Naive thymus-derived CD4-positive, alpha-beta T cell (primary cell): ENCODE measurements at places on chromosomes 12 and 14.

DNA sequence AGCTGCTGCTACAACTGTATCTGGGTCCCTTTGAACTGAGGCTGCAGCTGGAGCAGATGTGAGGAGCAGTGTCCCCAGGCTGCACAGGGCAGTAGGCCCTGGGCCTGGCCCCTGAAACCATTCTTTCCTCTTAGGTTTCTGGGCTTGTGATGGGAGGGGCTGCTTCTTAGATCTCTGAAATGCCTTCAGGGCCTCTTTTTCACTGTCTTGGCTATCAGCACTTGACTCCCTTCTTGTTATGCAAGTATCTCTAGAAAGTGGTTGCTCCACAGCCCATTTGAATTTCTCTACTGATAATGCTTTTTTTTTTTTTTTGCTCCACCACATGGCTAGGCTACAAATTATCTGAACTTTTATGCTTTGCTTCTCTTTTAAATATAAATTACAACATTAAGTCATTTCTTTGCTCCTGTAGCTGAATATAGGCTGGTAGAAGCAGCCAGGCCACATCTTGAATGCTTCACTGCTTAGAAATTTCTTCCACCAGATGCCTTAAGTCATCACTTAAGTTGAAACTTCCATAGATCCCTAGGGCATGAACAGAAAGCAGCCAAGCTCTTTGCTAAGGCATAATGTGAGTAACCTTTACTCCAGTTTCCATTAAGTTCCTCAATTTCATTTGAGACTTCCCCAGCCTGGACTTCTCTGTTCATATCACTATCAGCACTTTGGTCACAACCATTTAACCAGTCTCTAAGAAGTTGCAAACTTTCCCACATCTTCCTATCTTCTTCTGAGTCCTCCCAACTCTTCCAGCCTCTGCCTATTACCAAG is 41.1 kb downstream of the ACSM4 start:
- H3K4me1 ChIP-seq, result peaks cover 22% of the 10 kb centered on the region
- H3K4me3 ChIP-seq, result no peak overlapping the region
- H3K27me3 ChIP-seq, result no peaks in the 10 kb centered on the region
- no peaks in the 10 kb centered on the region for H3K36me3 ChIP-seq

DNA sequence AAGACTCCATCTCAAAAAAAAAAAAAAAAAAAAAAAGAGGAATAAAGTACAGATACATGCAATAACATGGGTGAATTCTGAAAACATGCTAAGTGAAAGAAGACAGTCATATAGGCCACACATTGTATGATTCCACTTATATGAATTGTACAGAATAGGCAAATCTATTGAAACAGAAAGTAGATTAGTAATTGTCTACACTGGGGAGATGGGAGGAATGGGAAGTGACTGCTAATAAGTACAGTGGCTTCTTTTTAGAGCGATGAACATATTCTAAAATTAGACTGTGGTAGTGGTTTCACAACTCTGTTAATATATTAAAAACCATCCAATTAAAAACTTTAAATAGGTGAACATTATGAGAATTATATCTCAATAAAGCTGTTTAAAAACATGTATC is 74.4 kb downstream of the ANKS1B start:
- no peaks in the 10 kb centered on the region for H3K36me3 ChIP-seq
- no peaks in the 10 kb centered on the region for H3K27me3 ChIP-seq
- no peak overlapping the region for H3K27ac ChIP-seq
- no peak for DNase-seq
- no peaks in the 10 kb centered on the region for H3K4me1 ChIP-seq

GRCh38 chr12:17030338-17030737 is 424.4 kb upstream of the LMO3 start:
- DNase-seq, result no peak
- no peak overlapping the region for H3K27ac ChIP-seq
- no peak overlapping the region for H3K4me3 ChIP-seq
- H3K4me1 ChIP-seq, result no peaks in the 10 kb centered on the region
- no peaks in the 10 kb centered on the region for H3K27me3 ChIP-seq
- H3K36me3 ChIP-seq, result no peaks in the 10 kb centered on the region

GRCh38 chr12:108906971-108907370 is 27.1 kb downstream of the DAO start:
- no peak for DNase-seq
- no peaks in the 10 kb centered on the region for H3K4me1 ChIP-seq
- no peak overlapping the region for H3K27ac ChIP-seq
- no peaks in the 10 kb centered on the region for H3K36me3 ChIP-seq
- no peaks in the 10 kb centered on the region for H3K27me3 ChIP-seq
- H3K4me3 ChIP-seq, result no peak overlapping the region

- no peaks in the 10 kb centered on the region for H3K27me3 ChIP-seq
- H3K36me3 ChIP-seq, result no peaks in the 10 kb centered on the region
- no peak overlapping the region for H3K4me3 ChIP-seq
- no peak for DNase-seq
- H3K27ac ChIP-seq, result no peak overlapping the region
These were observed 23.4 kb upstream of the TMX1 start for GRCh38 chr14:51216602-51217001.

DNA sequence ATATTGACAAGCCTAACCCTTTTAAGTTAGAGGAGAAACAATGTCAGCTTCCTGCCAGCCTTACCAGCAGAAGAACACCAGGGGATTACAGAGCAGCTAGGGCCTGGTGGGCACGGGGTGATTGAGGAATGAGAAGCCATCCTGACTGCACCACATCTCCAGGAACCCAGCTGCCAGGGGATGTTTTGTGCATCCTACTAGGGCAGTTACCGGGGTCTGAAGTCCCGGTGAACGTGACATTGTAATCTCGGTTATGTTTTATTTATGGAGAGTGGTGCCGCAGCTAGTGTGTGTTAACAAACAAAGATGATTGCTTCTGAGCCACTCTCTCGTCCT is 115.9 kb downstream of the BCL11B start:
- no peak overlapping the region for H3K4me3 ChIP-seq
- no peaks in the 10 kb centered on the region for H3K36me3 ChIP-seq
- no peaks in the 10 kb centered on the region for H3K4me1 ChIP-seq

- no peak overlapping the region for H3K27ac ChIP-seq
- no peaks in the 10 kb centered on the region for H3K36me3 ChIP-seq
- no peak for DNase-seq
- no peaks in the 10 kb centered on the region for H3K4me1 ChIP-seq
- H3K4me3 ChIP-seq, result no peak overlapping the region
These were observed 8.7 kb downstream of the PRKD1 start for GRCh38 chr14:29918981-29919380.

DNA sequence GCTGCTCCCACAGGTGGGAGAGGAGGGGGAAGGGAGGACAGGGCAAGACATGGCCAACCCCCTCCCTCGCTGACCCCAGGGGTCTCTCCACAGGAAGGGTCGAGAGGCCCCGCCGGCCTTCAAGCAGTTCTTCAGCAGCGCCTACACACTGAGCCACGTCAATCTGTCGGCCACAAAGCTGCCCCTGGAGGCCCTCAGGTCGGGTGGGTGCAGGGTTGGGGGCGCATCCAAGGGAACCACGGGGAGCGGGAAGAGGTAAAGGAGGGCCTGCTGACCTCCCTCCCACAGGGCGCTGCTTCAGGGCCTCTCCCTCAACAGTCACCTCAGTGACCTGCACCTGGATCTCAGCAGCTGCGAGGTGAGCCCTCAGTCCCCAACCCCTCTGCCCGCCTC is 6.1 kb downstream of the CARMIL3 start:
- H3K36me3 ChIP-seq, result no peaks in the 10 kb centered on the region
- H3K4me3 ChIP-seq, result no peak overlapping the region
- DNase-seq, result no peak
- peaks cover under 1% of the 10 kb centered on the region for H3K4me1 ChIP-seq
- no peak overlapping the region for H3K27ac ChIP-seq

GRCh38 chr14:32565256-32565655 is 236.2 kb downstream of the AKAP6 start:
- no peaks in the 10 kb centered on the region for H3K4me1 ChIP-seq
- no peak for DNase-seq
- no peak overlapping the region for H3K4me3 ChIP-seq

DNA sequence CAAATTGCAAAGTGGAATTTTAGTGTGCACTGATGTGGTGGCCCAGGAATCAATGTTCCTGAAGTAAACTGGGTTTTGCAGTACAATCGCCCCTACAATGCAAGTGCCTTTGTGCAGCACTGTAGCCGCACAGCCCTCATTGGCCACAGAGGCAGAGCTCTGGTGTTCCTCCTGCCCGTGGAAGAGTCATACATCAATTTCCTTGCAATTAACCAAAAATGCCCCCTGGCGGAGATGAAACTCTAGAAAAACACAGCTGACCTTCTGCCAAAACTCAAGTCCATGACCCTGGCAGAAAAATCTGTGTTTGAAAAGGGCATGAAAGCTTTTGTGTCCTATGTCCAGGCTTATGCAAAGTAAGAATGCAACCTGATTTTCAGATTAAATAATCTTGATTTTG is 117.9 kb upstream of the PRB2 start:
- H3K4me3 ChIP-seq, result no peak overlapping the region
- H3K27ac ChIP-seq, result no peak overlapping the region
- no peaks in the 10 kb centered on the region for H3K36me3 ChIP-seq
- H3K4me1 ChIP-seq, result no peaks in the 10 kb centered on the region
- DNase-seq, result no peak
- H3K27me3 ChIP-seq, result no peaks in the 10 kb centered on the region

DNA sequence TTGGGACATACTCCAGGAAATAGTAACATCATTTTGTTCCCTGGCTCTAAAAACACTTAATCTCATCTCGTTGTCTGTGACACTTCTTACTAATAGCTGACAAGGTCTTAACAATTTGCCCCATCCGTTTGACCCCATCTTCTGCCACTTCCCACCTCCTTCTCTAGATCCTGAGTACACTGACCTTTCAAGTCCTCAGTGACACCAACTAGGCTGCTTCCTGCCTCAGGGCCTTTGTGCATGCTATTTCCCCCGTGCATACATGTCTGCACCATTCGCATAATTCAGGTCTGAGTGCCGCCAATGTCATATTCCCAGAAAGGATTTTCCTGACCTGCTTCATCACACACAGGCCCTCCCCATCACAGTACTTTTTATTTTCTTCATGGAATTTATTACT is 70.6 kb upstream of the CCND2 start:
- H3K4me3 ChIP-seq, result no peak overlapping the region
- no peaks in the 10 kb centered on the region for H3K27me3 ChIP-seq
- DNase-seq, result no peak

- H3K4me3 ChIP-seq, result no peak overlapping the region
- H3K27ac ChIP-seq, result no peak overlapping the region
- H3K36me3 ChIP-seq, result peaks cover 27% of the 10 kb centered on the region
These were observed 3.4 kb downstream of the XPOT start for GRCh38 chr12:64407342-64408223.

GRCh38 chr12:120981407-120981941 is 3.1 kb downstream of the HNF1A start:
- H3K27me3 ChIP-seq, result no peaks in the 10 kb centered on the region
- H3K27ac ChIP-seq, result no peak overlapping the region
- DNase-seq, result no peak
- H3K4me1 ChIP-seq, result no peaks in the 10 kb centered on the region

- H3K36me3 ChIP-seq, result no peaks in the 10 kb centered on the region
- no peak for DNase-seq
- no peaks in the 10 kb centered on the region for H3K4me1 ChIP-seq
These were observed 27.8 kb upstream of the BDKRB2 start for GRCh38 chr14:96176811-96177211.

DNA sequence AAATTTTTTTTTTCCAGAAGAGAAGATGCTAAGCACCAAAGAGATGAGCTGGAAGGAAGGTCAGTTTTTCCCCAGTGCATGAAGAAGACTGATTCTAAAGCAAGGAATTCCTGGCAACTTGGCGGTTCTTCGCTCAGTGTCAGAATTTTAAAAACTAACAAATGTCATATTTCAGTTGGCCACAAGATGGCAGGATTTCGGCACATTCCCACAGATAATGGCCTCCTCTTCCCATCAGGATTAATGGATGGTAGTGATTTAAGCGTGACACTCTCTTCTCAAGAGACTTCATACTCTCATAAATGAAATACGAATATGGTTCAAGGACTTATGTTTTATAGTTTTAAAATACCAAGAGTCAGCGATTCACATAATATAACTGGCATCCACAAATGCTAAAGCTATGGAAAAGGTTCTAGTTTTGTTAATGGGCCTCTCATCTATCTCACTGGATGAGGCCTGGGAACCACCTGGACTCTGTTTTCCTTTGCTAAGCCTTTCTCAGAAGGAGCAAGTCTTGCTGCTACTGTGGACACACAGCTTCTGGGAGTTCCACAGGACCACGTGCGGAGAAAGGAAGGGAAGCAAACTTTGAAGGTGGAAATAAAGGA is 46.1 kb upstream of the PTPRO start:
- H3K27ac ChIP-seq, result no peak overlapping the region
- no peaks in the 10 kb centered on the region for H3K36me3 ChIP-seq
- DNase-seq, result no peak
- no peaks in the 10 kb centered on the region for H3K27me3 ChIP-seq

- H3K27ac ChIP-seq, result no peak overlapping the region
- H3K4me1 ChIP-seq, result no peaks in the 10 kb centered on the region
- H3K36me3 ChIP-seq, result no peaks in the 10 kb centered on the region
- no peaks in the 10 kb centered on the region for H3K27me3 ChIP-seq
These were observed 39.7 kb upstream of the VRK1 start for GRCh38 chr14:96757456-96757855.

DNA sequence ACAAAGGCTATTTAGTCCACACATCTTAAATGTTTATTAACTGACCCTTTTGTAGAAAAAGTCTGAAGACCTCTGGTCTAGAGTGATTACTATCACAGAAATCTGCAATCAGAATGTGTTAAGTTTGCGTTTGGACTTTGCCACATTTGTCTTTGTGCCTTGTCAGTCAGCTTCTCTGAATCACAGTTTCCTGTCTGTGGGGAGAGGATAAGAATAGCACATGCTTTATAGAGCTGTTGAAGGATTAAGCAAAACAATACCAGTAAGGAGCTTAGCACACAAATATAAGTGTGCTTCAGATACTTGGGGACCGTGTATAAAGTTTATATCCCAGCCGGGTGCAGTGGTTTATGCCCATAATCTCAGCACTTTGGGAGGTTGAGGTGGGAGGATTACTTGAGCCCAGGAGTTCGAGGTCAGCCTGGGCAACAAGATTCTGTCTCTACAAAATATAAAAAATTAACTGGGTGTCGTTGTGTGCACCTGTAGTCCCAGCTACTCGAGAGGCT is 63.0 kb upstream of the BTG1 start:
- peaks cover 18% of the 10 kb centered on the region for H3K4me1 ChIP-seq
- peak; percentile 56 for DNase-seq
- no peaks in the 10 kb centered on the region for H3K27me3 ChIP-seq
- peak overlapping the region; percentile 29 for H3K4me3 ChIP-seq
- H3K36me3 ChIP-seq, result no peaks in the 10 kb centered on the region
- H3K27ac ChIP-seq, result peak overlapping the region; percentile 48

DNA sequence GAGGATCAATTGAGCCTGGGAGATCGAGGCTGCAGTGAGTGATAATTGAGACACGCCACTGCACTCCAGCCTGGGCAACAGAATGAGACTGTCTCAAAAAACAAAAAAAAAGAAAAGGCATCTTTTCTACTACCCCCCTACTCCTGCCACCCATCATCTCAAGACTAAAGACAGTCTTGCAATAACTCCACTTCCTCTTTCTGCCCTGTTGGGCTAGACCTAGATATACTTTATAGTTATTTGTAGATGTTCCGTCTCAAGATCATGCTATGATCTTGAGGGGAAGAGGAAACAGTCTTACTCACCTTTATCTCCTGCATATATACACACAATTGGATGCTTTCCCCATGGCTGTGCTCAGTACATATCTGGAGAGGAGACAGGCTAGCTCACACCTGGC is 12.1 kb upstream of the ESPL1 start:
- H3K4me1 ChIP-seq, result peaks cover 38% of the 10 kb centered on the region
- H3K27me3 ChIP-seq, result no peaks in the 10 kb centered on the region
- no peak overlapping the region for H3K4me3 ChIP-seq
- DNase-seq, result no peak

GRCh38 chr14:65142914-65143625 is 40.8 kb upstream of the MAX start:
- H3K27me3 ChIP-seq, result no peaks in the 10 kb centered on the region
- H3K4me1 ChIP-seq, result no peaks in the 10 kb centered on the region
- no peak for DNase-seq
- no peak overlapping the region for H3K4me3 ChIP-seq
